ENCODE measurements at places on chromosomes 4 and X.

DNA sequence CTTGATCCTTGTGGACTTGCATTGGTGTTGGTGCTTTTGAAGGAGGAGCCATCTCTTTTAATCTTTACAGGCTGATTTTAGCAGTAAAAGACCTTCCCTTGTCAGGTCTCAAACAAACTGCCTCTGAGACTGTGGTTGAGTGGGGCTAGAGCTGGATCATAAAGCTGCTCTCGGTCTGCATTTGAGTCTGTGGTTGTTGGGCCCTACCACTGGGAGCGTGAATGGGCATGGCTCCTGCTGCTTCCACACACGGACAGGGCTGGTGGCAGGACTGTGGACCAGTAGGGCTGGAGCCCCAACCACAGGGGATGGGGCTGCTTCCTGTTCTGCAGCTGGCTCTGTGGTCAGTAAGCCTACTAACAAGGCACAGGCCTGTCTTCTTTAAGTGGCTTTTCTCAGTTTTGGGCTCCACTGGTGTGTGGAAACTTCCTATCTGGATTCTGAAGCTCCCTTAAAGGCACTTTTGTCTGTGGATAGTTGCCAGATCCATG lies 130.6 kb downstream of the RBM46 start:
- no peak for DNase-seq

GRCh38 chr4:77500801-77501200 lies 104.8 kb upstream of the CXCL13 start:
- no peak for DNase-seq

DNA sequence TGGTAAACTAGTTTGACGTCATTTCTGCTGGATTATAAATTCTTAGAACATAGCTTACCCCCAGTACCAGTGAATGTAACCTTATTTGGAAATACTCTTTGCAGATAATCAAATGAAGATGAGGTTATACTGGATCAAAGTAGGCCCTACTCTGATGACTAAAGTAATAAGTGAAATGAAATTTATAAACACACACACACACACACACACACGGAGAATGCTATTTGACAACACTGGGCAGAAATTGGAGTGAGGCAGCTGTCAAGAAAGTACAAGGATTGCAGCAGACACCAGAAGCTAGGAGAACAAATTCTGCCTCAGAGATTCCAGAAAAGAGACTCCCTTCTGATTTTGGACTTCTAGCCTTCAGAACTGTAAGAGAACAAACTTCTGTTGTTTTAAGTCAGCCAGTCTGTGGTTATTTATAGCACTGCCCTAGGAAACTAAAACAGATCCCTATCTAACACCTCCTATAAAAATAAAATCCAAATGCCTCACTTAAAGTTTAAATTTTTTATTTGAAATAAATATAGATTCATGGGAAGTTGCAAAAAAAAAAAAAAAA lies 448.6 kb downstream of the PCDH18 start:
- no peak for DNase-seq

DNA sequence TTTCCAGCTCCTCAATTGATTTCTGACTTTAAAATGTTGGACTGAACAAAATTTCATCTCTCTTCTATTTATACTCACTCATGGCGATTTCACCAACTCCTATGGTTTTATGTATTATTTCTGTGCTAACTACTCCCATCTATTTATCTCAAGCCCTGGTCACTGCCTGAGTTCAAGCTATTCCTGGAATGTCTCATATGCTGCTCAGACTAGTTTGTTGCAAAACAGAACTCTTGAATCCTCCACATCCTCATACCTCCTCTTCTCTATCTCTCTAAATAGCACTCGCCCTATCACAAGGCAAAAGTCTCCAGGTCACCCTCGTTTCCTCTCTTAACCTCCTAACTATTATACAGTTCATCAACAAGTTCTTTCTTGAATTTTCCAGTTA lies 19.0 kb upstream of the DDX60 start:
- no peak for DNase-seq

DNA sequence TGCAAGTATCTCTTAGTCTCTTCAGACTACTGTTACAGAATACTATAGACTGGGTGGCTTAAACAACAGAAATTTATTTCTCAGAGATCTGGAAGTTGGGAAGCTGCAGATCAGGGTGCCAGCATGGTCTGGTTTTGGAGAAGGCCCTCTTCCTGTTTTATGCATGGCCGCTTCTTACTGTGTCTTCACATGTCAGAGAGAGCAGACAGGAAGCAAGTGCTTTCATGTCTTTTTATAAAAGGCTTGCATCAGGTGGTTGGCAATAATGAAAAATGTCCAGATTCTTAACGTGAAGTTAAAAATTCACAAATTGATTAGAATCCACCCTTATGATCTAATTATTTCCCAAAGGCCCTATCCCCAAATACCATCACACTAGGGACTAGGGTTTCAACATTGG lies 284.9 kb downstream of the RPA4 start:
- DNase-seq, result no peak

- peak; percentile 45 for DNase-seq
Measured at GRCh38 chr4:106369456-106370060, 980 bp upstream of the GIMD1 start.

DNA sequence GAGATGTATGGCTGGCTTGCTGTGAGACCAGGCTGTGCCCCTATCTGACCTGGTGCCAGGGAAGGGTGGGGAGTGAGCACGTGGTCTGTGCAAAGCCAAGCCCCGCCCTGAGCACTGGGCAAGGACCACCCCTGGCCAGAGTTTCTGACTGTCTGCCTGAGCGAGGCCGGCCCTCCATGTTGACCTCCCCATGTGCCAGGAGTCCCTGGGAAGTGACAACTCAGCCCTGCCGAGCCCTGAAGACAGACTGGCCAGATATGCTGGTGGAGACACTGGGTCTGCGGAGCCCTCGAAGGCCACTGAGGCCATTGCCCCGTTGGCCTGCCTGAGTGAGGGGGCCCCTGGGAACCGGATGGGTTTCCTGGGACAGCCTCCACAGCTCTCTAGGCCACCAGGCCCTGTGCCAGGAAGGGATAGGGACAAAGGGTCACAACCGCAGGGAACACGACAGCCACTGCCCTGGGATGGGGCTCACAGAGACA lies 7.1 kb upstream of the BGN start:
- DNase-seq, result no peak

GRCh38 chr4:7736436-7737267 lies 203.0 kb downstream of the AFAP1 start:
- no peak for DNase-seq

DNA sequence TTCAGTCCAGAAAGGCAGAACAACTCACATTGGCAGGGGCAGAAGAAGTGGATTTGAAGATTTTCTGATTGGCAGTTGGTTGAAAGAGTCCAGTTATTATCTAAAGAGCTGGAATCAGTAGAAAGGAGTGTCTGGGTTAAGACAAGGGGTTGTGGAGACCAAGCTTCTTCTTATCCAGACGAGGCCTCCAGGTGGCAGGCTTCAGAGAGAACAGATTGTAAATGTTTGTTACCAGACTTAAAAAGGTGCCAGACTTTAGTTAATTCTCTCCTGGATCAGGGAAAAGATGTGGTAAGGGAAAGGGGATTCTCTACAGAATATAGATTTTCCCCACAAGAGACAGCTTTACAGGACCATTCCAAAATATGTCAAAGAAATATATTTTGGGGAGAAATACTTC lies 36.7 kb upstream of the TLR3 start:
- no peak for DNase-seq

DNA sequence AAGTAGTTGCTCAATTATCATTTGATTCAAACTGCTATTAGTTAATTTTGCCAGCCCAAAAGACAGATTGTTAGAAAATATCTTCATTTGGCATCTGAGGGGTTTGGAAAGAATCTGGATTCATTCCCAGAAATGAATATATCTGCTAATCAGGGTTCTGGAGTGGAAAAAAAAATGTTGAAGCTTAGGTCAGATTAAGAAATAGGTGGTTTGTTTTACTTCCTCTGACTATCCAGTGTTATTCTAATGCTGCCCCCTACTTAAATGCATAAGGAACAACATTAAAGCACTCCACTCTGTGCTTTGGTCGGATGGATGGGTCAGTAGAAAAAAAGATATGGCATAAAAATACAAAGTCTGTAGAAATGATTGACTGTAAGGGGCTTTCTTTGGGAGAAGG lies 89.0 kb downstream of the LUZP4 start:
- no peak for DNase-seq

DNA sequence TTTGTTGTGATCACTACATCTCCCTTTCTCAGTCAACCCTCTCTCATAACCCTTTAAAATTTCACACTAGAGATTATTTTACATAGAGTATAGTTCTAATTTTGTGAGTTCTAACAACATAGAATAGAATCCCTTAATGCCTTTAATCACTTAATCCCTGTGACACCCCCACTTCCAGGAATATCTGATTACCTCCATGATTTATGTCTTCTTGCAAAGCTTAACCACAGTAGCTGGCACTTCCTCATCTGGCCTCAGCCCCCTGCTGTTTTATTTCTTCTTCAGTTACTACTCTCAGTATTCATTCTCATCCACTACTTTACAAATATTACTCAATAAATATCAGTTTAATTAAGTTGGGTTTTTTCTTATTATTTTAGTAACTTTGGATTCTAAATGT lies 340.9 kb downstream of the CENPC start:
- DNase-seq, result peak; percentile 51

DNA sequence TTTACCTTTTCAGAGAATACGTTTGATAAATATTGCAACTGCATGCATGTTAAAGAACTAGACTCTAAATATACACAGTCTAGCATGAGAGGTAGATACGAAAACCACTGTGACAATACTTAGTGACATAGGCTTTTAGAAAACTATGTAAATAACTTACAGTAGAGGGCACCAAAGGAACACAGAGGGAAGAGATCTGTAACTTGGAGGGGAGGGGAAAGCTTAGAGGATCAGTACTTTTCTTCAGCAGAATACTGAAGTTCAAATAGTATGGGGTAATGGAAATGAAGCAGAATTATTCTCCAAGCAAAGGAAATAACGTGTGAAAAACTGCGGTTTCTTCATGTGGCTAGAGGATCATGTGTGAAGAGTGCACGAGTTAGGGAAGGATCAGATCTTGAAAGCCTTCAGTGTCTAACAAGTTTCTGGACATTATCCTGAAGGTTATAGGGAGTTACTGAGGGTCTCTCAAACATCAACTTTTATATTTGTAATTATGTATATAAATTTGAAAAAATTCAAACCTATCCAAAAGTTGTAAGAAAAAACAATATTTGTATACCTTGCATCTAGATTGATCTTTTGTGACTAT lies 264.3 kb downstream of the NPFFR2 start:
- peak; percentile 42 for DNase-seq

- no peak for DNase-seq
Measured at GRCh38 chrX:149259241-149259640, 245.9 kb downstream of the IDS start.

GRCh38 chr4:164803702-164804101 lies 49.8 kb downstream of the SMIM31 start:
- no peak for DNase-seq

- DNase-seq, result no peak
Measured at GRCh38 chr4:7854697-7855370, 84.8 kb downstream of the AFAP1 start.

DNA sequence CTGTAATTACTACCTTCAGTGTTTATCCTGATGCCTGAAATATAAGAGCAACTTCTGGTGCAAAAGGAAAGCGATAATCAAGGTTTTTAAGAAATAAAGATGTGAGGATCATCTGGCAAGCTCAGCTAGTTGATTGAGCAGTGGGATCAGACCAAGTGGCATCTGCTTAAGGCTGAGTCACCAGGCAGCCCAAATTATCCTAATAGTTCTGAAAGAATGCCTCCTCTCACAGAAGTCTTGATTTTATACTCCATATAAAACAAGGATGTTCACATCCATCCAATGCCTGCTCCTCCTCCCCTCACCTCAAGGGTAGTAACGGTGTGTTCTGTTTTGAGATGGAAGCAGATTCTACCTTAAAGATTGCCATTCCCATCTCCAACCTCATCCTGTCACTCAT lies 134.5 kb upstream of the RASGEF1B start:
- DNase-seq, result no peak

DNA sequence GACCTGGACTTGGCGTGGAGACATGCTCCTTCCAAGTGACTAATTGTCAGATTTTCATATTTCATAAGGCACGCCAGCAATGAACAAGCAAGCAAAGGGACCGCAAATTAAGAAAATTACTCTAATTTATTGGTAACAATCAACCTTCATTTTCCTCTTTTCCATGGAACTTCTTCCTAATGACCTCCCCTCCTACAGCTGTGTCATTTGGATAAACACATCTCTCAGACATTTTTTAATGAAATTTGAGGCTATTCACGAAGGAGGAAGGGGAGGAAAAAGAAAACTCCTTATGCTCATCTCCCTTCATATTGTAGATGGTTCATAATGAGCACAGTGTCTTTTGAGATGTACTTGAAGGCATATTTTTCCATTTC lies 38.6 kb upstream of the TLR3 start:
- DNase-seq, result no peak

- DNase-seq, result no peak
Measured at GRCh38 chr4:2080429-2081300, 21.5 kb downstream of the NAT8L start.
